Chondrocyte (in vitro differentiated cells): ENCODE measurements at places on chromosomes 4 and X.

- peaks cover 11% of the 10 kb centered on the region for H3K4me1 ChIP-seq
- peaks cover 2% of the 10 kb centered on the region for H3K36me3 ChIP-seq
- H3K27ac ChIP-seq: no peak overlapping the region
- peaks cover 14% of the 10 kb centered on the region for H3K27me3 ChIP-seq
Measured at GRCh38 chrX:153669174-153669890, 4.3 kb downstream of the PNCK start.

GRCh38 chr4:185280608-185281007, 71.2 kb downstream of the SNX25 start:
- no peak for DNase-seq
- peaks cover 73% of the 10 kb centered on the region for H3K4me1 ChIP-seq
- H3K27me3 ChIP-seq: no peaks in the 10 kb centered on the region
- peaks cover 17% of the 10 kb centered on the region for H3K36me3 ChIP-seq

DNA sequence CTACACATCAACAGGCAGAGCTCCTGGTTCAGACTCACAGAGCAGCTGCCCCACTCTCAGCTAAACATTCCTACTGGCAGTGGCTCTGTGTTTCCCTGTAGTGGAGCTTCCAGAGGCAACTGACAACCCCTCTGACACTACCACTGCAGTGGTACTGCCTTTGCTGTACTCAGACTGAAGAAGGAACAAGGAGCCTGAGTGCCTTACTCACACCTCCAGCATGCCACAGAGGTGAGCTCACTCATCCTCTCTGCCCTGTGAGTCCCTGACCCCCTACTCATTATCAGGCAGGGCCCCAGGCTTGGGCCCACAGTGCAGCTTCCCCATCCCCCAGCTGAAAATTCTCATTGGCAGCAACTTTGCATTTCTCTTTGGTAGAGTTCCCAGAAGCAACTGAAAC, 240.5 kb upstream of the POF1B start:
- H3K36me3 ChIP-seq: no peaks in the 10 kb centered on the region
- peaks cover 2% of the 10 kb centered on the region for H3K27me3 ChIP-seq
- no peak for DNase-seq

GRCh38 chrX:71604796-71605568, 13.3 kb downstream of the CXCR3 start:
- no peak for DNase-seq
- H3K4me1 ChIP-seq: peaks cover 4% of the 10 kb centered on the region
- H3K27ac ChIP-seq: no peak overlapping the region

DNA sequence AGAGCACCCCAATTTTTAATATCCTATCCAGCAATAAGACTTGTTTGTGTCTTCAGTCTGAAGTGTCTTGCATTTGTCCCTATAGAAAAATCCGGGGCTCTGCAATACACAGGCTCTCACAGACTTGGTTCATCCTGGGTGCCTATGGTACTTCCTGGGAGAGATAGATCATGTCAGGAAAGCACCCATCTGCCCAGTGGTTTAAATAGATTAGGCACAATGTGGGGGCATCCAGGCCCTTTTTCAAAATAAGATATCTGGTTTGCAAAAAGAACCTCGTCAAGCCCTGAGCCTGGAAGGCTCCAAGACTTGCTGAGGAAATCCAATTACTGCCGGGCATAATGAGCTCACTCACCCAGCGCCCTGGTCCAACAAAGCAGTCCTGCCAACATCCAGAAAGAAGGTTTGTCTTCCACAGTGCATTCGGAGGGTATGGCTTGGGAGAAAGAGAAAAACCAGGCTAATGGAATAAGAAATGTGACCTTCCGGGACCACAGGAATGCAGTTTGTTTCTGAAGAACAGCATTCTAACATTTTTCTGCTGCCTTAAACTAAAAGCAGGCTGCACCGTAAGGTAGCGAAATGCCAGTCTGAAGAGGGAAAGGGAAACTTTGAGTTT, 11.6 kb downstream of the JAKMIP1 start:
- peaks cover 6% of the 10 kb centered on the region for H3K36me3 ChIP-seq
- H3K27me3 ChIP-seq: peaks cover 42% of the 10 kb centered on the region
- no peak for DNase-seq
- H3K27ac ChIP-seq: no peak overlapping the region

DNA sequence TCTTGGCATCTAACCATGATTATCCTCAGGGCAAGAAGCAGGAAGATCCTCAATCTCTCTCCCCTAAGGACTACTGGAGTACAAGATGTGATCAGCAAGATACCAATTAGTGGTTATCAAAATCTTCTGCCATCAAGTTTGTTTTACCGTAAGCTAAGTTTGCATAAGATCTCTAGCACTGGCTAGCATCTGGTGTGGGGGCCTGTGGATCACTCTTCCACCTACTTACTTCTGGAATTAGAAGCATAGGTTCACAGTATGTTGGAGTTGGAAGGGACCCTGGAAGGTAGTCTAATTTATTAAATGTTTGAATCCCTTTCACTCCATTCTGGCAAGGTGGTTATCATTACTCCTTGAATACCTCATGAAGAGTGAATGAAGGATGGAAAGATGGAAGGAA, 93.3 kb upstream of the BANK1 start:
- H3K36me3 ChIP-seq: no peaks in the 10 kb centered on the region
- H3K27me3 ChIP-seq: peaks cover 7% of the 10 kb centered on the region
- H3K27ac ChIP-seq: no peak overlapping the region
- H3K4me3 ChIP-seq: no peak overlapping the region

DNA sequence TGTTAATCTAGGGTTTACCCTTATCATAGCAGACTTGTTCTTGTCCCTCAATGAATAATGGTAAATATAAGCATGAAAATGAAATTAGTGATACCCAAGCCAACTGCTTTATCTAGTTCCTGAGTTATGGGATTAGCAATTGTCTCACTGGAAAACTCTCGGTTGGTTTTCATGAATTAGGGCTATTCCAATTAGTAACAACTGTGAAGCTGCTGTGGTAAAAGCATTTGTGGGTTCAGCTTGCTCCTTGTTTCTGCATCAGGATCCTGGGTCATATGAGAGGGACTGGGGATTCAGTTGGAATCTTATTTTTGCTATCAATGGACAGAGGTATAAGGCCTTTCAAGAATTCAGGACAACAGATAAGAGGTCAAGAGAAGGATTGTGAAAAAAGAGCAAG, 50.2 kb downstream of the DCX start:
- H3K36me3 ChIP-seq: no peaks in the 10 kb centered on the region
- no peak for DNase-seq
- H3K27ac ChIP-seq: no peak overlapping the region
- H3K4me3 ChIP-seq: no peak overlapping the region
- H3K27me3 ChIP-seq: no peaks in the 10 kb centered on the region

DNA sequence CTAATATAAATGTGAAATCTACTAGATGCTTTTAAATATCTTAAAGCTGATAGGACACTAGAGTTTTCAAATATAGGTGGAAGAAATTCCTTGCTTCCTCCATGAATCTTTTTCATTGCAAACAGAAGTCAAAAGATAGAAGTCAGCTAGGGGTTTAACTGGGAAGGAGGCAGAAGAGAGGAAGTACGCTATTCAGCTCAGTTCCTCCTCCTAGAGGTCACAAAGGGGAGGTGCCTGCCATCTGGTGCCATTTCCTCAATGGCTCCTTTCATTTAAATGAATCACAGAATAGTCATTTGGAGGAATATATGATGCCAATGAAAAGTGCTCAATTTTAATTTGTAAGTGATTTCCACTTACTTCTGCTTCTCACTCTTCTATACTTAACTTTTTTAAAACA, 8.5 kb downstream of the COL25A1 start:
- no peak overlapping the region for H3K27ac ChIP-seq
- no peak overlapping the region for H3K4me3 ChIP-seq
- H3K27me3 ChIP-seq: no peaks in the 10 kb centered on the region
- no peaks in the 10 kb centered on the region for H3K4me1 ChIP-seq
- no peak for DNase-seq

DNA sequence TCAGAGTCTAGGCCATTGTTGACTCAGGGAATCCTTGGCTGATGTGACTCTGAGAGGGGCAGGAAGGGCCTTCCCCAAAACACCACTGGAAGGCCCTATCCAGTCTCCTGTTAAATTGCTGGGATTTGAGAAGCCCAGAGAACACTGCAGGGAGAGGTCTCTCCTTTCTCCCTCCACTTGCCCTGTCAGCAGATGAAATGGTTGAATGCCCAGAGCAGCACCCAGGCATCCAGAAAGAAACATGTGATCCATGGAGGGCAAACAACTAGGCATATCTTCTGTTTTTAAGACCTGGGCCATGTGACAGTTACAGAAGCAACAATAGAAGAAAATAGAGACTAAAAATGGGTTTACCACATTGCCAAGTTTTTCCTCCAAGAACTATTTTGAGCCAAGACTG, 291.1 kb downstream of the QDPR start:
- no peak overlapping the region for H3K4me3 ChIP-seq
- H3K4me1 ChIP-seq: no peaks in the 10 kb centered on the region
- H3K36me3 ChIP-seq: no peaks in the 10 kb centered on the region

- H3K27ac ChIP-seq: no peak overlapping the region
- H3K4me1 ChIP-seq: no peaks in the 10 kb centered on the region
- no peak overlapping the region for H3K4me3 ChIP-seq
- DNase-seq: no peak
- H3K36me3 ChIP-seq: no peaks in the 10 kb centered on the region
Measured at GRCh38 chr4:96603641-96604040, 763.7 kb downstream of the PDHA2 start.

DNA sequence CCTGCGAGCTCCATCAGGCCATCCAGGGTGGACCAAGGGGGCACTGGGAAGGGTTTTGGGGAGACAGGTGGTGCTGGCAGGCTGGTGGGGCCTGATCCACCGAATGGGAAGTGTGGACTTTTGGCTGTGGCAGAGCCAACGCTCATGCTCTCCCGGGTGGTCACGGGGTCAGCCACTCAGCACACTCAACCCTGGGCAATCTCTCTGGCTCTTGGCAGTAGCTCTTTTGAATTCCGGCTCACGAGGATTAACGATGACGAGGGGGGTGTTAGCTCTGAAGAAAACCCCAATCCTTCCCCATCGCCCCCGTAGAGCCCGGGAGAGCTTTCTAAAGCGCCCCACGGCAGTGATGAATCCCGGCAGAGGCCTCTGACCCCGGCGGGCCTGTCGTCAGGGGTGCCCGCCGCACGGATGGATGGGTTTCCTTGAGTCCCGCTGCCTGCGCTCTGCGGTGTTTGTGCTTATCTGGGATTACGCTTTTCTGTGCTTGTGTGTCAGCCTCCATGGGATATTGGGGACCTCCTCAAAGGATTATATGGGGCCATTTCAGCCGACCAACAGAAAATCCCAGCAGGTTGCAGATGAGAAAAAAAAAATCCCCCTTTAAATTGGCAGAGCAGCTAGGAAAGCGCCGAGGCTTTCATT, 156.8 kb upstream of the PSAPL1 start:
- H3K4me1 ChIP-seq: no peaks in the 10 kb centered on the region
- no peak overlapping the region for H3K4me3 ChIP-seq
- no peak for DNase-seq

DNA sequence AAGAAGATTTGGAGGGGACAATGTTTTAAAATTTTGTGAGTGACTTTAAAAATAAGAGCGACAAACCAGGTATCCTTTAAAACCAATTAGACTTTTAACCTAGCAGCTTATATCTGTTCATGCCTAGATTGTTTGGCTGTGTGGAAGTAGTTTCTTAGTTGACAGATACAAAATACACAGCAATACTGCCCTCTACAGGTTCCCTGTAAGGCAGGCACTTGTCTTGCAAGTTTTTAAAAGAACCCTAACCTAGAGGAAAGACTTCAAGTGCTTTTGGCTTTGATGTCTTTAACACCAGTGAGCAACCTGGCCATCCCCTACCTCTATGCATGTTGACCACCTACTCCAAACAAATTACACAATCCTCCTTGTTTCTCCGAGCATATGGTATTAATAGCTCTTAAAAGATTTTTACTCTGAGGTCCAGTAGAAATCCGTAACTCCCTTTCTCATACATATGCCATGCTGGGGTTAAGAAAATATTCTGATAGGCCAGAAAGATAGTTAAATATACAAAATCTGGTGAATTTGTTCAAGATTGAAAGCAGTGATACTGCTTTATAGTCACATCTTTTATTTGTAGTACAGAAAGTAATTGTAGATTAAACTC, 273.0 kb downstream of the ARHGAP24 start:
- DNase-seq: no peak
- no peaks in the 10 kb centered on the region for H3K27me3 ChIP-seq
- H3K27ac ChIP-seq: peak overlapping the region; percentile 71
- peaks cover 42% of the 10 kb centered on the region for H3K4me1 ChIP-seq

DNA sequence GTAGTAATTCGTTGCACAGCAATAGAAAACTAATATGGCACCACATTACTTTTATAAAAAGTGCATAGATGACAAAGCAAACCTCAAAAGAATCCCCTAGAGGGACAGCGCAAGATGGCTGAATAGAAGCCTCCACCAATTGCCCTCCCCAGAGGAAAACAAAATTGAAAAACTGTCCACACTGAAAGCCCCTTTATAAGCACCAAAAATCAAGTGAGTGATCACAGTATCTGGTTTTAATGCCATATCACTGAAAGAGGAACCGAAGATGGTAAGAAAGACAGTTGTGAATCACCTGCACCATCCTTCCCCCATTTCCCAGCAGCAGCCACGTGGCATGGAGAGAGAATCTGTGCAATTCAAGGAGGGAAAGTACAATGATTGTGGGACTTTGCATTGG, 522.2 kb downstream of the GLUD2 start:
- H3K36me3 ChIP-seq: no peaks in the 10 kb centered on the region
- H3K27ac ChIP-seq: no peak overlapping the region
- no peaks in the 10 kb centered on the region for H3K27me3 ChIP-seq
- no peak overlapping the region for H3K4me3 ChIP-seq
- H3K4me1 ChIP-seq: no peaks in the 10 kb centered on the region

GRCh38 chr4:157772907-157773306, 399.9 kb downstream of the GASK1B start:
- peaks cover 4% of the 10 kb centered on the region for H3K4me1 ChIP-seq
- H3K27me3 ChIP-seq: peaks cover 2% of the 10 kb centered on the region
- DNase-seq: no peak
- H3K4me3 ChIP-seq: no peak overlapping the region
- no peak overlapping the region for H3K27ac ChIP-seq

DNA sequence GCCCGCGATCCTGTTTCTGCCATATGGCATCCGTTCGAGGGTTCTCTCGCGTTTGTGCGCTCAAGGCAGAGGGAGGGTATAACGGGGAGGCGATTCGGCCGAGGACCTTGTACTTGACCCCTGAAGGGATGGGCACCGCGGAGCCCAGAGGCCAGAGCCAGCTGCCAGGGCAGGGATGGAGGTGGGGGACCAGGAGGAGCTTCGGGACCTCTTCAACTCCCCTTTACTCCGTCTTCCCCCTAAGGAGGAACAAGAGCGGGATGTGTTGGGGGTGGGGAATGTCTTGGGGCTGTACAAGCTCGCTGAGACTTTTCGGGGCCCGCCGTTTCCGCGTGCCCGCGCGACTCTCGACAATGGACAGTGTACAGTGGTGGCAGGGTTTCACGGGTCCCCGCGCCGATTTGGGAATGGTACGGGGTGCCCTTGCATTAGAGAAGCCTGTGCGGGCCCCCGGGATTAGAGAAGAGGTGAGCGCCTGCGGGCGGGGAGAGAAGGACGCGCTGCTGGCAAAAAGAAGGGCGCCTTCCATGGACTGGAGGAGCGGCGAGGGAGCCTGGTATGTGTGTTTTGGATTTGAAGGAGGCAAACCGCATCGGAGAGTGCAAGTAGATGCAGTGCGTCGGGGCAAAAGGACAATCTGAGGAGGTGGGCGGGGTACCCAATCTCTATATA, 760 bp downstream of the UGT8 start:
- peaks cover 16% of the 10 kb centered on the region for H3K4me1 ChIP-seq
- DNase-seq: no peak
- H3K27ac ChIP-seq: no peak overlapping the region
- H3K4me3 ChIP-seq: peak overlapping the region; percentile 73

- DNase-seq: no peak
- no peak overlapping the region for H3K27ac ChIP-seq
- no peak overlapping the region for H3K4me3 ChIP-seq
- no peaks in the 10 kb centered on the region for H3K36me3 ChIP-seq
- H3K4me1 ChIP-seq: no peaks in the 10 kb centered on the region
Measured at GRCh38 chrX:5341902-5342301, 886.8 kb downstream of the NLGN4X start.
